Neural crest cell (in vitro differentiated cells): ENCODE measurements at places on chromosomes 6 and 20.

DNA sequence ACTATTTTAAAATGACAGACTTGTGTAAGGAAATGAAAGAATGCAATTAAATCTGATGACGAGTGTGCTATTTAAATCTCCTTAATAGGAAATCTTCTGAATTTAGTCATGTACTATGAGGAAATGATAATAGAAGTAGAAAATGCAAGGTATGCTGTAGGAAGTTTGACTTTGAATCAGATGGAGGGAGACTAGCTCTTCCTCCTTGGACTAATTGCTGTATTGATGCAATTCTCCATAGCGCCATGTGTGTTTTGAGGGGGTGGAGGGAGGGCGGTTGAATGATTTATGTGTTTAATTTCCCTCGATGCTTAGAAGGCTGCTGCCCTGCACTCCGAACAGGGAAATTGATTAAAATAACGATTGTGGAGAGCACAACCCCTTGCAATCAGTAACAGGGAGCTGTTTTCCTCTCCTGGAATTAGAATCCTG is 214.4 kb upstream of the PRND start:
- DNase-seq: no peak

DNA sequence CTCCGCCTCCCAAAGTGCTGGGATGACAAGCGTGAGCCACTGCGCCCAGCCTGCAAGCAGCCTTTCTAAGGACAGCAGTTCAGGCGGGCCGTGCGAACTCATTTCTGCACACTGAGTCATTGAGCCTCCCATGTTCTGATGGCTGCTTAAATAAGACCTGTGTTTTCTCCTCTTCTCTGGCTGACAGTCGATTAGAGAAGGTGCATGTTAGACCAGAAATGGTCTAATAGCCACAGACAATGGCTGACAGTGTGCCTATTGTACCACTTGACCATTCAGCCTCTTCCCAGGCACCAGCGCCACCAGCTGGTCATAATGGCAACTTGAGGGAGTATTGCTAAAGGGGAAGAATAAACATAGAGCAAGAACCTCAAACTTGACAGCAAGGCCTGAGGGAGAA is 6.2 kb downstream of the CST11 start:
- DNase-seq: peak; percentile 72

DNA sequence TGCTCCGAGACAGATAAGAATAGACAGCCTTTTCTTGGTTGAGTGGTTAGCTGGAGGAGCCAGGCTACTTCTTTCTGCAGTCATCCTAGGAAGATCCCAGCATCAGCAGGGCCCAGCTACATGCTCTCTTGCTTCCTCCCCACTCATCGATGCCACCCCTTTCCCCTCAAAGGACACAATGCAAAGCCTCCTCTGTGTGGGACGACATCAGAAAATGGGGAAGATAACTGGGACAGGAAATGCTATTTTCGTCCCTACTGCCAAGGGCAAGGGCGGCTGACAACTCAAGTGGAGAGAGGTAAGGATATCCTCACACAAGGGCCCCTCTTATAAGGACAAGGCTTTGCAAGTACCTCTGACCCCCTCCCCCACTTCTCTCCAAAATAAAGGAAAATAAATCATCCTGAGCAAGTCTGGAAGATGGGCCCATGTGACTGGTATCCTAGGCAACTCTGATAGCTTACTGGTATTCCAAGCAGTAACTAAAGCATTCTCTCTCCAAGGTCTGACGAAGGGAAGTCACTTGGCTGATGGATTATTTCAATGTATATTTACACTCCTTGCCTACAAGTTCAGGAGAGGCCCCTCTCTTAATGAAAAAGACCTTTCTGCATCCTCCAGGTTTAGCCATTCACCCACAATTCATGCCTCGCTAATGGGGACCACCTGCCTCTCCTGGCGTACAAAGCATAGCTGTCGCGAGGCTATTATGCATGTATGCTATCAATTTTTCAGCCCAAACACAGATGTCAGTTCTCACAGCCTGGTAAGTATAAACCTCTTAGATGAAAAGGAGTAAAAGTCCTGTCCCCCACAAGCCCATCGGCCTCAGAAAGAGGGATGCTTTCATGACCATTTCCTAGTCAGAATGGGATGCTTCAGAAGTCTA is 11.3 kb downstream of the ELMO2 start:
- DNase-seq: no peak

DNA sequence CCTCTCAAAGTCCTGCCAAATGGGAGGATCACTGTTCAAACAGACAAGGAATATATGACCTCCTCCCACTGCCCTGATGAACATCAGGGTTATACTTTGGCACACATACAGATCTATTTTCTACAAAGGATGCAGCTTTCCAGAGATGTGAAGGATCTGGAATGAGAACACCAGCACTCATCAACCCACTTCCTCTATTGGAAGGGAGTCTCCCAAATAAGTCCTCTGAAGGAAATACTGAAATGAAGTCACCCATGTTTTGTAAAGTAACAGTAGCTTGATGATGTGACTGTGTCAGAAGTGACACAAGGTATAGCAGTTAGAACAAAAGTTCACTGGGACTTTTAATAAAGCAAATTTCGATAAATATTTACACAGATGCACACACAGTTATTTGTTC is 104.9 kb downstream of the OGFRL1 start:
- no peak for DNase-seq

DNA sequence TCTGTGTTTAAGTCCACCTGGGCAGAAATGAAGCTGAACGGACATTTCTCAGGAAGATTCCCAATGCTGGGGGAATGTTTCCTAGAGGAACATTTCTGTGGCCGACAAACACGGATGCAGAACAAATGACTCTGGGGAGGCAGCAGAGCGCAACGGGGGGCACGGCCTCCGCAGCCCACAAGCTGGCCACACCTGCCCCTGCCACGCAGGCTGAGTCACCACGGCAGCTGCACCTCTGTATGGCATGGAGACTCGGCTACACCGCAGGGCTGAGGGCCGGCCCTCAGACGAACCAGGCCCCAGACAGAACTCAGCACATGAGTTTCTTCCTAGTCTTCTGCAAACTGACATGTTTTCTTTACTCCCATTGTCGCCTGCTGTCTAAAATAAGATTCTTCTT is 10.0 kb upstream of the PRR18 start:
- no peak for DNase-seq

DNA sequence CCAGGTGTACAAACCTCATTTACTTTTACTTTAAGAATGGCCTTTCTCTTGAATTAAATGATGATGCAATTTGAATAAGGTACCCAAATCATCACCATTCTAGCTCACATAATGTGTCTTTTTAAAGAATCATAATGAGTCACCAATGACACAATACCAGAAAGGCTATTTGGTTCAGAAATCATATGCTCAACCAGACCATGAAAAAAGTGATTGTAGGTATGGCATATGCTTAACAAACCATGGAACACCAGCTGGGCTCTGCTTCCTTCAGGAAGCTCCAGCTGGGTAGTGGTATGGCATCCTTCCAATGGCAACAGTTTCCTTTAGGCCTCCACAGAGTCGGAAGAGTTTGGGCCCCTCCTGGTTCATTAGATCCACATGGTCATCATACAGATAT is 128.2 kb downstream of the FRK start:
- DNase-seq: no peak

- DNase-seq: no peak
Observed at GRCh38 chr20:36155991-36156390, 1.5 kb downstream of the EPB41L1 start.

DNA sequence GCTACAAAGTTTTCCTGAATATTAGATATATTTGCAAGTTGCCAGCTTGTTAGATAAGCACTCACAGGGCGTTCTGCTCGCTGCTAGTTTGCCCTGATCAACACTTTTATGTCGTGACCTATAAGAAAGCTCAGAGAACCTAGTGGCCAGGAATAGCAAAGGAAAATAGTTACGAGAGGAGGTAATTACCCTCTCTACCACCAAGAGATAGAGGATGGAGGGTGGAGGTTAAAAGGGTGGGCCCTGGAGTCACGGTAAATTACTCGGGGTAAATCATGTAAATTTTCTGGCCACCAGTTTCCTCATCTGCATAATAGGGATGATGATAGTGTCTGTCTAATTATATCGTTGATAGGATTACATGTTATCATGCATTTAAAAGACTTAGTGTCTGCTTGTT is 87.2 kb downstream of the JPH2 start:
- no peak for DNase-seq

- DNase-seq: no peak
Observed at GRCh38 chr6:82893889-82894652, 171.6 kb downstream of the UBE3D start.

DNA sequence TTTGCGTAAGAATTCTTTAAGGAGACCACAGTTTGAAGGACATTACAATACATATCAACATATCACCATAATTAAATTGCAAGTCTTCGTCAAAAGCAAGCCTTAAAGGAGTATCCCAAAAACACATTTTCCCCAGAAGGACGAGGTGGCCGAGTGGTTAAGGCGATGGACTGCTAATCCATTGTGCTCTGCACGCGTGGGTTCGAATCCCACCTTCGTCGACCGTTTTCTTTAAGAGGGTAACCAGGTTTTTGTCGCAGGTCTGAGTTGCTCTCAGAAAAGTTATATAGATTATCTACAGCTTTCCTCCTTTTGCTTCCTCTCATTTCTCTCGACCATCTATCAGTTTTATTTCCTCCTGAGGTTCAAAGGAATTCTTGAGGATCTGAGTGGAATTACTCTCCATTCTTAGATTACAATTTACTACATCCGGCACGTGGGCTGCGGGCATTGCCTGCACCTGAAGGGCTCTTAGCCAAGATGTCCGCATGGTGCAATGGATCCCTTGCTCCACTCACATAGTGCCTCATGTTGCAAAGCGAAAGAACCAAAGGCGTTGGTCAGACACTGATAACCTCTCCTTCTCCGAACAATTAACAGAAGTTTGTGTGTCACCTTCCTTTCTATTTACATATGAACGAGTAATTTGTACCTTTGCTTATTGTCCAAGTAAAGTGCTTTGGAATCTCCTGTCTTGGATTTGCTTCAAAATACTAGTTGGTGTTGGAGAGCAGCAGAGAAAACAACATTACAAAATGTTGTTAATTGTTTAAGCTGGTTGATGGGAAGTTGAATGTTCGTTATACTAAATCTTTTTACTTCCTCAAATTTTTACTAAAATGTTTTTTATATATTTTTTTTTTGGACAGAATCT is 14.0 kb downstream of the POM121L2 start:
- DNase-seq: peak; percentile 46

DNA sequence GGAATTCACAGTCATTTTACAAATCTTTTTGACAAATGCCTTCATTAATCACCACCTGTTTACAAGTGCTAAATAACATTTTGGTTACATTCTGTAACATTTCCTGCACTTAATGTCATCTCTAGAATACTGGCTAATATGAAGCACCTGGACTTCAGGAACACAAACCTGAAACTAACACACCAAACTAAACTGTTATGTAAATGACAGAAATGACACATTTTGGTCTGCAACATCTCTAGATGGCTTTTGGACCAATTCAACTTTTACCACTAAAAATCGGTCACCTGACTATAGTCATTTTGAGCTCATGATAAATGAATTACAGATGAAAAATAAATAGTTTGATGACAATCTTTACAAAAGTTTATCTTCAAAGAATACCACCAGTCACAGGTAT is 80.6 kb downstream of the ATG5 start:
- DNase-seq: no peak

GRCh38 chr20:2102585-2103460 is 1.2 kb downstream of the STK35 start:
- DNase-seq: peak; percentile 79

- DNase-seq: no peak
Observed at GRCh38 chr20:36349384-36350170, 43.4 kb downstream of the DLGAP4 start.

DNA sequence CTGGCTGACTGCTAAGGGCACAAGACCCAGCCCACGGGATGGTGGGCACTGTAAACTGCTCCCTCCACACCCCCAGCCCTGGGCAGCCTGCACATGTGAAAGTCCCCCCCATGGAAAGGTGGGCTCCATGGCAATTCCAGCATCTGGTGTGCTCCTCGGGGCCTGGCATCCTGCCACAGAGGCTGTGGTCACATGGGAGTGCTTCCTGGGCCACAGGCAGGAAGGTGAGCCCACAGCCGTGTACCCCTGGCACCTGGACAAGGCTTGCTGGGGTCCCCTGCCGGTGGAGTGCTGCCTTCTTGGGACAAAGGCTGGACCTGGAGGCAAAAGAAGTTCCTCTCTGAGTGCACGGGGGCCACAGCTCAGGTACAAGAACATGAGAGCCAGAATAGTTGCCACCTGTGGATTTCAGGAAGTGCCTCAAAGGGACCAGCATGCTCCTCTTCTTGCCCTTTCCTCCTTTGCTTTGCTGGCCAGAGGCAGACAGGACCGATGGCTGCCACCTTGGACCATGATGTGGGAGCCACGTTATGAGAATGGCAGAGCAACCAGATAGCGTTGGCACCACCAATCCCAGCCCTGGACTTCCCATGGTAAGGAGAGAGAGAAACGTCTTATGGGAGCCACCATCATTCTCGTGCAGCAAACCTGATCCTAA is 120.2 kb upstream of the MLN start:
- no peak for DNase-seq

GRCh38 chr6:104682722-104683643 is 176.7 kb downstream of the HACE1 start:
- DNase-seq: peak; percentile 70

DNA sequence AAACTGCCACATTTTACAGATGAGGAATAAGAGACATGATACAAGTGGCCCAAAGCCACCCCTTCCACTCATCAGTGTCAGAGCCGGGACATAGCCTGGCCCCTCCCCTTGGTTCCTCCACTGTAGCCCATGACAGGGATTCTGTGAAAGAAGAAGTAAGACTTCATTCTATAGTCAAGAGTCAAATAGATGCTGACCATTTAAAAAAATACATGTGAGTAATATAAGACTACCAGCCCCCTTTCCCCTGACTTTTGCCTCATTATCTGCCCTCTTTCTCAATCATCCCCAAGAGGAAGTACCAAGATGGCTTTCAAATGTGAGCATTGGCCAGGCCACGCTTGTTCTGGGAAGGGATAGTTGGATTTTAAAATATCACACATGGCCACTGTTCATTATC is 57.8 kb upstream of the TAB2 start:
- no peak for DNase-seq

- no peak for DNase-seq
Observed at GRCh38 chr20:63588641-63589041, 14.6 kb upstream of the HELZ2 start.

DNA sequence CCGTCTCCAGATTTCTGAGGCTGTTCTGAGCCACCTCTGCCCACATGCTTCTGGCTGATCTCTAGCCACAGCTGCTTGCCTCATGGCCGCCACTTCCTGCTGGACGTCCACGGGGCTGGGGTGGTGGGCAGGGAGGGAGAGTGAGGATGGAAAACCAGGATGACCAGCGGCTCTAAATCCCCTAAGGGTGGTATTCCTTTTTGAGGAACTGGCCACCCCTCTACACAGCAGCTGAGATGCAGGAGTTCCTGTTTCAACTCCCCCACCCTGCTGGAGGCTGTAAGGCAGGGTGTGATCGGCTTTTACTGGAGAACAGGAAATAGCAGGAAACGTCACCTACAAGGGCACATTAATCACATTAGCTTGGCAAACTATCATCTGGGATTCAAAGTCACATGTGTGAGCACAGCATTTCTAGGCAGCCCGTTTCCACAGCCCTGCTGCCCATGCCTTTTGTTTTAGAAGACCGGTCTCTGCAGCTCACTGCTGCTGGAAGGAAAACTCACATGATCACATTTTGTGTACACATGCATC is 181.6 kb upstream of the ECI2 start:
- DNase-seq: no peak

GRCh38 chr6:4818272-4818938 is 42.2 kb downstream of the CDYL start:
- DNase-seq: no peak
